ENCODE measurements at places on chromosomes 2 and 18. TPM values are rescaled to one million over a fixed set of nuclear protein-coding genes. Genes with fewer than 3 reads are reported as not detected.

The INPP5D gene
- 37.9 TPM for total RNA-seq

The TRAPPC12 gene
- total RNA-seq, result 72.1 TPM

The PXDN gene
- 254 TPM for total RNA-seq

The SERPINB2 gene
- 0.55 TPM for total RNA-seq

The C2orf80 gene
- total RNA-seq, result not detected

The CHRND gene
- total RNA-seq, result not detected

The ANKAR gene
- 34.4 TPM for total RNA-seq

The ZNF385B gene
- not detected for total RNA-seq

The LYG1 gene
- total RNA-seq, result 0.76 TPM

The CD8B2 gene
- 0.07 TPM for total RNA-seq

The HRH4 gene
- not detected for total RNA-seq

The UGT1A5 gene
- not detected for total RNA-seq

The RPL37A gene
- total RNA-seq, result 1,765 TPM

The CAD gene
- total RNA-seq, result 27.2 TPM

The TMEM169 gene
- total RNA-seq, result 0.97 TPM

The ZSCAN30 gene
- 11.5 TPM for total RNA-seq

The SLC5A7 gene
- total RNA-seq, result not detected

The MC2R gene
- total RNA-seq, result not detected

The ANKRD53 gene
- 3.7 TPM for total RNA-seq

The CRYGC gene
- not detected for total RNA-seq

The KCNG2 gene
- total RNA-seq, result not detected

The HOXD9 gene
- 78.1 TPM for total RNA-seq

The FABP1 gene
- 0.88 TPM for total RNA-seq

The RDH14 gene
- total RNA-seq, result 39.6 TPM
